ENCODE measurements at places on chromosomes 7 and 10.

DNA sequence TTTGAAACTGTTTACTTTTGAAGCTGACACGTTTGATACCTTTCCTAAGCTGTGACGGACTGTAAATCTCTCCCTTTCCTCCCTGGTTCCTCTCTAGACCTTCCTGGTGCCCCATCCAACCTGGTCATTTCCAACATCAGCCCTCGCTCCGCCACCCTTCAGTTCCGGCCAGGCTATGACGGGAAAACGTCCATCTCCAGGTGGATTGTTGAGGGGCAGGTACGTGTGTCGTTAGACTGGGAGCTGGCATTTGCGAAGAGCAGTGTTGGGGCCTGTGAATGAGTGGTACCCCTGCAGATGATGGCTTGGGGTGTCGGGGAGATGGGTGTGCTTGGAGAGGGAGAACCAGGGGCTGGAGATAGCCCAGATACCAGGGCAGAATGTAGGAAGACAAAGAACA, 602.7 kb upstream of the FOXK1 start:
- DNase-seq: no peak

- no peak for DNase-seq
These were observed 145.2 kb downstream of the DNAJB6 start for GRCh38 chr7:157482025-157482424.

GRCh38 chr7:32108651-32109050, 38.4 kb upstream of the PDE1C start:
- DNase-seq: no peak

DNA sequence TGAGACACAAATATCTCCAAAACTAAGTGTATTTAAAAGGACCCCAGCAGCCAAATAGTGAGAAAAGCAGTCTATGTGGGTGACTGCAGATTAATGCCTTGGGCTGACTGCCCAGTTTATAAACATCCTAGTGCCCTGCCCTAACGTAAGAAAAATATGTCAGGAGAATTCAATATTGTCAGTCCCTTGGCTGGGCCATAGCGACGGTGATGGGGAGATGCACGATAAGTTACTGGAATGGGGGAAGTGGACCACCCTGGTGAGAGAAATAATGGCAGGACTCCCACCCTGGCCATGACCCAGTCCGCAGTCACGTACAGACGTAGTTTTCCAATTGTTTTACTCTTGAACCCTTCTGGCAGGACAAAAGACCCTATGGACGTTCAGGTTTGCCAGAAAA, 48.0 kb downstream of the JCAD start:
- DNase-seq: no peak

GRCh38 chr7:156639426-156640256, 933 bp upstream of the RNF32 start:
- no peak for DNase-seq

DNA sequence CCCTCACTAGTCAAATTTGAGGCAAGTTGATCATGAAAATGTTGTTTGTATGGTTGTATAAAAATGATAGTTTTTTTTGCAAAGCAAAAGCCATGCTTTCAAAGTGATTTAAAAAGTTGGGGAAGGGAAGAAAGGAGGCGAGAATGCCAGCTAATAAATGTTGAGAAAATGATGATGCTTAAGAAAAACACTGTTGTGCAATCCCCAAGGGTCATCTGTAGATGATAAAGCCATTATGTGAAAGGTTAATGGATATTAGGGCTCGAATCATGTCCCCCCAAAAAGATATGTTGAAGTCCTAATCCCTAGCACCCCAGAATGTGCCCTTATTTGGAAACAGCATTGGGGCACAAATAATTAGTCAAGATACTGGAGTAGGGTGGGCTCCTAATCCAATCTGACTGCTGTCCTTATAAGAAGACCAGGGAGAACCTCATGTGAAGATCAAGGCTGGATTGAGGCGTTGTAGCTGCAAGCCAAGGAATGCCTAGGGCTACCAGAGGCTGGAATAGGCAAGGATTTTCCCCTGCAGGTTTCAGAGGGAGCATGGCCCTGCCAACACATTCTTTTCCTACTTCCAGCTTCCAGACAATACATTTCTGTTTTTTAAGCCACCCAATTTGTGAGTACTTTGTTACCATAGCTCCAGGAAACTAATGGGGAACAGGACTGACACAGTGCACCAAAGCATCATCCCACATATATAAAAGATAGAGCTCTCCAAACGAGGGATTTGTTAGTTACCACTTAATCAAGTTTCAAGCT, 35.4 kb upstream of the MKLN1 start:
- DNase-seq: no peak

DNA sequence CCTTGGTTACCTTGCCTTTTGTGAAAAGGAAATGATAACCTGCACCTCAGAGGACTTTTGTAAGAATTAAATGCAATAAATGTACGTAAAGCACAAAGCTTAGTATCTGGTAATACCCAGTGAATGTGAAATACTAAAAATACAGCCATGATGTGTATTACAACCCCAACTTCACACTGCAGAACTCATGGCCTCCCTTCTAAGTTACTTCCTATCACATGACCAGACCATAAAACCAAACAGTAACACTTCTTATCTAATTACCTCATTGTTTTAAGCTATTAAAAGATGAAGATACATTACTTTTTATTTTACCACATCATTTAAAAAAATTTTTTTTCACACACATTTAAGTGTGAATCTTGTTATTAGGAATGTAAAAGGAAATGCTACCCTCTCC, 29.0 kb downstream of the VPS41 start:
- DNase-seq: no peak

DNA sequence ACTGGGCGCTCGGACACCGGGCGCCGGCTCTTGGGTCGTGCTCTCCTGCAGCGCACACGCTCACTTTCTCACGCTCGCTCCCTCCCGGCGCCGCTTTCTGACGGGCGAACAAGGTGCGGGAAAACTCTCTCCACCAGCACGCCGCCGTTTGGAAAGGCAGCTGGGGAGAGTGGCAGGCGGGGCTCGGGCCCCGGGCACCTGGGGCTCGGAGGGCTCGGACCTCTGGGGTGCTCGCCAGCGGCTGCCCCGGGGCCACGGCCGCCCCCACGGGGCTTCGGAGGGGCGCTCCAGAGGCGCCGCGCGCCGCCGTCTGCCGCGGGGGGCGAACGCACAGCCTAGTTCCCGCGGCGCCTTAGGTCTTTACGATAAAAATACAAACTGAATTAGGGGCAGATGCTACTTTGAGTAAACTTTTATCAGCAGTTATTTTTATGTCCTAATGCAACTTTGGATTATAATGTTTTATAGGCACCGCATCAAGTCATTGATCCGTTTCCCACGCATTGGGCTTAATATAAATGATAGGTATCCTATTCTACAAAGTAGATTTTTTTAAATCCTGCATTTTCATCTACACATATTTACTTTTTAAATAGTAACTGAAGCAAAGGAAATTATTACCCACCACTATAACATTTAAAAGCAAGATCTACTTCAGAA, 535 bp upstream of the EPC1 start:
- DNase-seq: peak; percentile 26

DNA sequence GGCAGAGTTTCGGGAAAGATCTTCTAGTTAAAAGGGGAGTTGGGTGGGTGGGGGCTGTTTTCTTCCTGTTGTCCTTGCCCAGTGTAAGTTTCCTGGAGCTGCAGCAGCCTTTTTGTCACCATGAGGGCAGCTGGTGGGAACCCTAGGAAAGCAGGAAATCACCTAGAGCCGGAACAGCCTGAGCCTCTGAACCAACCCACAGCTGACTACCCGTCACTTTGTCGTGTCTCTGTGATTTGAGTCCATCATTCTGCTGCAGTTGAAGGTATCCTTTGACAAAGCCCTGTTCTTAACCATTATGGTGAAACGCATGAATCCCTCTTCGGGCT, 1.2 kb upstream of the C10orf143 start:
- no peak for DNase-seq

GRCh38 chr10:29471544-29471859, 163.3 kb downstream of the SVIL start:
- no peak for DNase-seq

GRCh38 chr7:22665923-22666322, 61.1 kb upstream of the IL6 start:
- DNase-seq: no peak

DNA sequence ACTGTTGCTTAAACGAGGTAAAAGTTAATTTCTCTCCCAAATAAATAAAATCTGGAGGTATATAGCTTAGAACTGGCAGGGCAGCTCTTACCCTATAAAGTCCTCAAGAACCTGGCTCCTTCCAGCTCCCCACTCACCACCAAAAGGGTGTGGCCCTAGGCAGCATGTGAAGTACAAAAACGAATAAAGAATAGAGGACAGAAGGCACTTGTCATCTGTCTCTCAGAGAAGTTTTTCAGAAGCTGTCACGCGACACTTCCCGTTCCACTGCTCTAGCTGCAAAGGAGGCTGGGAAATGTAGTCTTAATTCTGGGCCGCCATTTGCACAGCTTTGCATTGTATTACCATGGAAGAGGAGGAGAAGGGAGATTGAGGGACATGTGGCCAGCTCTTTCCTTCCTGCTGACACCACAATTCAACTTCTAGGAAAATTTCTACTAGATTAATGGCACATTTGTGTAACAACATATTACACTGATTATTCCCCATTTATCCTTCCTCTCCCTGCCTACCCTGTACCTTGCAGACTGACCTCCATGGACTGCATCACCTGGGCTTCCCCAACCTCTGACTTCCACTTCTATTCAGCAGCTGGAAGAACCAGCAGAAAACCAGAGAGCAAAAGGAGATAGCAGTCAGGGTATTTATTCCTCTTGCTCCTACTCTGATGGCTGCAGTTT, 62.2 kb downstream of the CCDC71L start:
- DNase-seq: peak; percentile 41

GRCh38 chr7:76409537-76409936, at the start of gene SSC4D:
Gene SSC4D, minus strand, starts transcription at chr7:76409697. Its CDS starts 5,258 bp downstream, at chr7:76404439.
- no peak for DNase-seq

DNA sequence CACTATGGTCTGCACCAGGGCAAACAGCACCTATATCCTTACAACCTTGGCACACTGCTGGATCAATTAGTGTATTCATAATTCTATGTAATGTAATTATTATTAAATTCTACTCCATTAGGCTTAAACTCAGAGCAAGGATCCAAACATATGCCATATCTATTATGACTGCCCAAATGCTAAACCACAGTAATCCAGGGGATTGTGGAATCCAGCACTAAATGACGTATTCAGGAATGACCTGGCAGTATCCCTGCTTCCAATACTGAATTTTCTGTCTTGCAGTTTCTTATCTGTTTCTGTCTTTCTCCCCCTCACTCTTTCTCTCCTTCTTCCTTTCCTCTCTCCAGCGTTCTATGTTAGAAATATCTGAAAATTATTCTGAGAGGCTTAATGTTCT, 16.5 kb upstream of the UBE2D1 start:
- DNase-seq: no peak

- DNase-seq: no peak
These were observed 35.0 kb upstream of the WASL start for GRCh38 chr7:123783820-123784219.

DNA sequence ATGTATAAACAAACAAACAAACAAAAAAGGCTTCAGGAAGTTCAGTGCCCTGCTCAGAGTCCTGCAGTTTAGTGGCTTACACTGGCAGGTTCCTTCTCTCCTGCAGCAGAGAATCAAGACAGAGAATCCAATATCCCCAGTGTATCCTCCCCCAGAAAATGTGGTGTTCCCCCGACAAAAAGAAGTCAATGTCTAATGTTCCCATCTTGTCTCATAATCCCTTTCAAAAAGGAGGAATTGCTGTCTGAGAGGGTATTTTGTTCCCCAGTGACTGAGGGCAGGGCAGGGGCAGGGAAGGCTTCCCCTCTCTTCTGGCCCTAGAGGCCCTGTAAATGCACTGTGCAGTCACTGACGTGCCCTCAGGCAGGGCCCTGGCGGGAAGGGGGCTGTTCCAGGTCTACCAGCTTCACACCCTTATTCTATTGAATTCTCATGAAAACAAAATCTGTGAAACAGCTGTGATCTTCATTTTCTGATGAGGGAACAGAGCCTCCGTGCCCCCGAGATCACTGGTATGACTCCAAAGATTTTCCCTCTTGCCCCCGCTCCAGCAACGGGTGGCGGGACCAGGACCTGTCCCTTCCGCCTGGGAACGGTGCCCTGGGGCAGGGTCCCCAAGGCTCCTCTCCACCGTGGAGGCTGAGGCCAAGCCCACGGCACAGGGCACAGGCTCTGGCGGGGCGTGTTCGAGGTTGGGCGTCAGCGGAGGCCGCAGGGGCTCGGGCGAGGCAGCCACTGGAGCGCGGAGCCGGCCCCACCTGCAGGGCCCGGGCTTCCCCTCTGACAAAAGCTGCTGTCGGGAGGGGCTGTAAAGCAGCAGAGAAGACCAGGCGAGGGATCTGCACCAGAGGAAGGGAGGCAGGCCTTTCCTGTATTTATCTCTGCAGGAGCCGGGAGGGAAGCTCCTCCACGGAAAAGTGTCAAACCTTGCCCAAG, 13.4 kb upstream of the WDFY4 start:
- DNase-seq: no peak

DNA sequence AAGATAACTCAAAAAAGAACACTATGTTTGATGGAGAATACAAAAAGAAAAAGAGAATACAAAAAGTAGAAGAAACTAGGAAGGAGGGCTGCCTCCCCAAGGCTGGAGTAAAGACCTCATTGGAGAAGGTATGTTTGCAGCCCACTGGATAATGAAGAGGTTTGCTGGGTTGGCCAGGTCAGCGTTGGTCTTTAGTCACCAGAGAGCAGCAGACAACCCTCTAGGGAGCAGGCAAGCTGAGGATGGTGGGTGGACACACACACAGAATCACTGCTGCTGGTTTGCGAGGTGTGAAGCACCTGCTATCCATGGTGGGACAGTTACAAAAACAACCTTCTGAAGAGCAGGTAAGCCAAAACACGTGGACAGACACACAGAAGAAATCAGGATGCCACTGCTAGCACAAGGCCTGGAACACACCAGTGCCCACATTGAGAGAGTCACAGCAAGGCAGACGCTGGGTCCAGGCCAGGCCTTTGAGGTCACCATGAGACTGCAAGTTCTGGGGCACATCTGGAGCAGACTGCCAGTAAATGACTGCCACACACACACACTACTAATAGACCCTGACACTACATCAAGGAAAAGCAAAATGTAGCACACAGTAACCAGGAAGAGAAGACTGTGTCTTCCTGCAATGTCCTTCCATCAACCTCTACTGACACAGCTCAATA, 43.0 kb downstream of the MTERF1 start:
- DNase-seq: no peak

- DNase-seq: no peak
These were observed 69.5 kb downstream of the HIBADH start for GRCh38 chr7:27593226-27593625.

DNA sequence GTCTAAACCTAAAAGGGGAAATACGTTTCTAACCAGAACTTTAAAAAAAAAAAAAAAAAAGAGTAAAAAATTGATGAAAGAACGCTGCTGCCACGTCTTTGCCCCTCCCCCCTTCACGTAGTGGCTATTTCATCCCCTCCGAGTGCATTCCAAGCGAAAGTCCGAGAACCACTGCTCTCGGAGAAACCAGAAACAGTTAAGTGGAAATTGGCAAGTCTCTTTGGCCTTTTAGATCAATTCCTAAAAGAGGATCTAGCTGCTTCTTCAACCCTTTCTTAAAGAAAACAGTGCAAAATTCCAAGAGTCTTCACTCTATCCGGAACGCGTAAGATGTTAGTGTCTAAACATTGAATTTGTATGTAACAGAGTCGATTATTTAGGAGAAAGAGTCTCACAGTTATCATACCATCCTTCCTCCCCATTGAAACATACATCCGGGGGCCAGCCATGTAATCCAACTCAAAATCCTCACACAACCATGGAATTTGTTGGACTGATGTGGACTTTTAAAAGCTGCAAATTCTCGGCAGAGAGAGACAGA, 1.1 kb downstream of the P4HA1 start:
- peak; percentile 36 for DNase-seq

- no peak for DNase-seq
These were observed 95.9 kb upstream of the CCDC71L start for GRCh38 chr7:106756884-106757283.
